ENCODE measurements at places on chromosomes 1 and 21.

DNA sequence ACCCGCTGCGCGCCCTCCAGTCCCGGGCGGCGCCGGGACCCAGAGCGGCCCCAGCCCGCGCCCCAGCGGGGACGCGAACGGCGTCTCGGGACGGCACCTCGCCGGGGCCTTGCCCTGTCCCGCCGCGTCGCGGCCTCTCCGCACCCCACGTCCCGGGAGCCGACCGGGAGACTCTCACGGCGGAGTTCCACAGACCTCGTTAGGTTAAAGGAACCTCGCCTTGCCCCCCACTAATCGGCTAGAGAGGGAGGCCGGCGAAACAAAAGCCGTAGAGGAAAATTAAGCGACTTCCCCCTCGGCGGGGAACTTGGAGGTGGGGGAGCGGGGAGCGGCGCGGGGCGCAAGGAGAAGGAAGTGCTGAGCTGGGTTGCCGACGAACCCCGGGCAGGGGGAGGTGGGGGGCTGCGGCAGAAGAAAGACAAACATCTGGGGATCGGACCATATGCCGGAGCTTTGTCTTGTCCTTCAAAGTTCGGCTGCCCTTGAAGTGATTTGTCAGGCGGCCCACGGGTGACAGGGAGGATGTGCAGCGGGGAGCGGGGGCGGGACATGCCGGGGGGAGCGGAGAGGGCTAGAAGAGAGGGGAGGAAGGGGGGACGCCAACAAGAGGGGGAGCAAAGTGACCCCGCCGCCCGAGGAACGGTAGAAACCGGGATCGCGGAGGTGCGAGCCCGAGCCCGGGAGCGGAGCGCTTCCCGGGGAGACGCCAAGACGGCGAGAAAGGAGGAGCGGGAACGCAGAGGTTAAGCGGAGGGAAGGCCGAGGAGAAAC lies 120.0 kb upstream of the RRP15 start:
- peaks cover 10% of the 10 kb centered on the region for H3K4me1 ChIP-seq
- H3K36me3 ChIP-seq: no peaks in the 10 kb centered on the region
- peak; percentile 68 for DNase-seq
- H3K27me3 ChIP-seq: peaks cover 96% of the 10 kb centered on the region
- peak overlapping the region; percentile 44 for H3K4me3 ChIP-seq

- H3K4me1 ChIP-seq: no peaks in the 10 kb centered on the region
- H3K27ac ChIP-seq: no peak overlapping the region
- H3K27me3 ChIP-seq: no peaks in the 10 kb centered on the region
- H3K36me3 ChIP-seq: no peaks in the 10 kb centered on the region
- DNase-seq: no peak
- no peak overlapping the region for H3K4me3 ChIP-seq
Observed at GRCh38 chr1:42118125-42118524, 35.1 kb upstream of the GUCA2B start.

DNA sequence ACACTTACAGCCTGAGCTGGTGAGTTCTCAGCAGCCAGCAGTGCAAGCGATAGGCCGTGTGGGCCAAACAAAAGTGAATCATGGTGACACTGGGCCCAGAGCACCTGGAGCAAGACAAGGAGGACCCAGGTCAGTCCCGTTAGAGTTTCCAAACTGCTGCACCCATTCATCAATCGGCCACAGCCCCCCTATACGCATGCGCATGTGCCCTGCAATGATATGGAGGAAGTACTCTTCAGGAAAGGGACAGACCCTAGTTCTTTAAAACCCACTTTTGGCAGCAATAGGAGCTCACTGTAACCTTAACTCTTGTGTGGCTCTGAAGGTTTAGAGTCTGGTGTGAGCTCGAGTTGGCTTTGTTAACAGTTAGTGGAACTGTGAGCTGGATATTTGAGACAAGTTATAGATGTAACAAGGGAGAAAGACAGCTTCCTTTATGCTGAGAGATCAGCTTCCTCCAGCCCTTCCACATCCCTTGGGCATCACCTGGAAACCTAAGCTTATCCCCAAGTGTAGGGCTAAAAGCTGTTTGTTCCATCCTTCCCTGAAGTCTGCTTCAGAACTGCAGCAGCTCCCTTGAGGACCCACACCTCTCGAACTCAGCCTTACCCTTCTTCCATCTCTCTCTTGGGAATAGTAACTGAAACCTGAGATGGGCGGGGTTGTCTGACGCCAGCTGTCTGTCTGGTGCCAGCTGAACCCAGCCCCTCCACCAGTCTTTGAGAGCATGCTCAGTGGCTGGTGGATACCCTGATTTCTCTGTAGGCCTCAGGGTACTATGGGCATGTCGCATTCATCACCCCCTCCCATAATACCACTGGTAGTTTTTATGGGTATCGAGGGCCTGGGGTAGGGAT lies 17.7 kb downstream of the NMNAT1 start:
- no peaks in the 10 kb centered on the region for H3K27me3 ChIP-seq
- no peaks in the 10 kb centered on the region for H3K36me3 ChIP-seq
- H3K4me1 ChIP-seq: no peaks in the 10 kb centered on the region

DNA sequence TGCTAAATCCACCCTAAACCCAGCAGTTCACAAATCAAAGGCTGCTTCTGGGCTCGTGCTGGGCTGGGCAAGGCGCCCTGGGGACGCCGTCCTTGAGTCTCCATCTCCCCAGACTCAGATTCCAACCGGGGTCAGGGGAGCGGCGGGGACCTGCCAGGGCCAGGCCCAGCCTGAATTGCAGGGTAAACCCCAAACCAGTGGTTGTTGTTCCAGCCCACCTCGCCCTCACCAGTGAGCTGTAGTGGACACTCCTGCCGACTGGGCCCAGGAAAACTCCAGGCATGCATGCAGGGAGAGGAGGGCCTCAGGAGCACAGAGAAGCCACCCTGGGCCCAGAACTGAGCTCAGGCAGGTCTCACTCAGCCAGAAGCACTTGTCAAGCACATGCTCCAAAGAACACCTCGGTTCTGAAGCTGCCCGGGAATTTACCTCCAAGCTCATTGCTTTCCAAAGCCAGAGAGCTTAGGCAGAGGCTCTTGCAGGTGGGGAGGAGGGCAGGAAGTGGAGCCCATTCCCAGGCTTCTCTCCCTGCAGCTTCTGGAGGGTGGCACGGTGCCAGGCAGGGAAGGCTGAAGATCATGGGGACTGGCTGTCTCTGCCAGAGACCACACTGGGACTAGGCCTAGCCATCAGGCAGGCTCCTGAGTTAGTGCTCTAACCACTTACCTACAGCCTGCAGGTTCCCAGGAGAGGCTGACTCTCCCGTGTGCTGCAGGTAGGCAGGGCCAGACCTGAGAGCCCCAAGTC lies 437.0 kb downstream of the MATN1 start:
- H3K27ac ChIP-seq: no peak overlapping the region
- H3K4me3 ChIP-seq: no peak overlapping the region
- H3K36me3 ChIP-seq: no peaks in the 10 kb centered on the region
- H3K27me3 ChIP-seq: no peaks in the 10 kb centered on the region
- no peak for DNase-seq

DNA sequence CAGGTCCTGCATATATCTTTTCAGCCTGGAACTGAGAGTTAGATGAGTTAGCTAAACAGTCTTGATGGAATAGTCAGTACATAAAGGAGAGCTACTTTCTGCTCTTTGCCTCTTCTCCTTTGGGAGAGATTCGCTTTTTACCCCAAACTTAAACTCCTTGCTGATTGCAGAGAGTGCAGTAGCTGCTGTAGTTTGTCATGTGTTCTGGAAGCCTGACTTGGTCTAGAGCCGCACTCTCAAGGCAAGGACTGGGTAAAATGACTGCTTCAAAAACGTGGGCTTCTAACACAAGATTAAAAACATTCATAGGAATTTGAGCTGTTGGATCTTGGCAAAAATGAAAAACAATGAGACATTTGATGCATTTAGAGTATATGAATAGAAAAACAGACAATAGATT lies 351.6 kb downstream of the RYR2 start:
- H3K4me1 ChIP-seq: peaks cover 5% of the 10 kb centered on the region
- no peak for DNase-seq
- peaks cover 2% of the 10 kb centered on the region for H3K27me3 ChIP-seq
- no peaks in the 10 kb centered on the region for H3K36me3 ChIP-seq
- H3K27ac ChIP-seq: no peak overlapping the region

DNA sequence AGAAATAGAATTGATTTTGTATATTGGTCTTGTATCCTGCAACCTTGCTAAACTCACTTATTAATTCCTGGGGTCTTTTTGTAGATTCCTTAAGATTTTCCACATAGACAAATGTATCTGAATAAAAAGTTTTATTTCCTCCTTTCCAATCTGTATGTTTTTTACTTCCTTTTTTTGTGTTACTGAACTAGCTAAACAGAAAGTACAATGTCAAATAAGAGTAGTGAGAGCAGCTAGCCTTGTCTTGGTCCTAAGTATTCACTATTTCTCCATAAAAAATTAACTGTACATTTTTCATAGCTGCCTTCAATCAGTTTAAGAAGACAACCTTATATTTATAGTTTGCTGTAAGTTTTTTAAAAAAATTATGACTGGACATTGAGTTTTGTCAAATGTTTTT lies 74.9 kb downstream of the FASLG start:
- H3K4me1 ChIP-seq: no peaks in the 10 kb centered on the region
- no peak overlapping the region for H3K27ac ChIP-seq
- H3K4me3 ChIP-seq: no peak overlapping the region
- no peaks in the 10 kb centered on the region for H3K27me3 ChIP-seq

DNA sequence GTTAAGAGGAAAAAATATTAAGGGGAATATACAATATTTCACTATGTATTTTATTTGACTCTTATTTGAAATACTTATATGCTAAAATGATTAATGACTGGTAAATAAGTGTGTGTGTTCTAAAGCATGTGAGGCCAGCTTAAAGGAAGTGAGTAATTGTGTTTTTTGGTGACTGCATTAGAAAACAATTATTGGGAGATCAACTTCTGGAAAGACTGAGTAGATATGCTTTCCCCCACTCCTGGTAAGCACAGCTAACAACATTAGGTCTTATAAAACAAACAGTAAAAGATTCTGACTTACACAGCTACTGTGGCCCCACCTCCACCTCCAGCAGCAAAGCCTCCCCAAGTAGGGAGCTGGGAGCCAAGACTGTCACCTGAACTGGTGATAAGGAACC lies 403.0 kb downstream of the SRGAP2C start:
- H3K27ac ChIP-seq: no peak overlapping the region
- no peak for DNase-seq
- H3K4me3 ChIP-seq: no peak overlapping the region
- no peaks in the 10 kb centered on the region for H3K36me3 ChIP-seq

GRCh38 chr21:42383331-42383730 lies 12.5 kb downstream of the TMPRSS3 start:
- no peak overlapping the region for H3K27ac ChIP-seq
- no peak overlapping the region for H3K4me3 ChIP-seq
- DNase-seq: no peak
- no peaks in the 10 kb centered on the region for H3K36me3 ChIP-seq
- H3K27me3 ChIP-seq: no peaks in the 10 kb centered on the region

DNA sequence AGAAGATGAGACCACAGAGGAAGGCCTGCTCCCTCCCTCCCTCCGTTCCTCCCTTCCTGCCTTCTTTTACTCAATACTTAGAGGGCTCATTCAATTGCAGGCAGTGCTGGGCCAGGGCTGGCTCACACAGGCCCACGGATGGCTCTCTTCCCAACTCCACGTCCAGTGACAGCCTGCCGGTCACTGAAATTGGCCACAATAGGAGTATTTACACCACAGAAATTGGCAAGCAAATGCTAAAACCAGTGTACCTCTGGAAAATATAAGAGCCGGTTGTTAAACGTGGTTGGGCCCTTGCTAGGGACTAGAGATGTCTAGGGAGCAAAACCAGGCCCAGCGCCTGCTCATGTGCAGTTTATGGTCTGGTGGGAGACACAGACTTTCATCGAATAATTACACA lies 72.4 kb upstream of the TMEM51 start:
- H3K4me3 ChIP-seq: no peak overlapping the region
- H3K27ac ChIP-seq: no peak overlapping the region
- no peaks in the 10 kb centered on the region for H3K27me3 ChIP-seq
- H3K4me1 ChIP-seq: no peaks in the 10 kb centered on the region
- H3K36me3 ChIP-seq: no peaks in the 10 kb centered on the region

GRCh38 chr1:15559189-15559810 lies 25.6 kb downstream of the AGMAT start:
- peaks cover 52% of the 10 kb centered on the region for H3K36me3 ChIP-seq
- no peak for DNase-seq
- H3K4me3 ChIP-seq: no peak overlapping the region
- no peak overlapping the region for H3K27ac ChIP-seq

DNA sequence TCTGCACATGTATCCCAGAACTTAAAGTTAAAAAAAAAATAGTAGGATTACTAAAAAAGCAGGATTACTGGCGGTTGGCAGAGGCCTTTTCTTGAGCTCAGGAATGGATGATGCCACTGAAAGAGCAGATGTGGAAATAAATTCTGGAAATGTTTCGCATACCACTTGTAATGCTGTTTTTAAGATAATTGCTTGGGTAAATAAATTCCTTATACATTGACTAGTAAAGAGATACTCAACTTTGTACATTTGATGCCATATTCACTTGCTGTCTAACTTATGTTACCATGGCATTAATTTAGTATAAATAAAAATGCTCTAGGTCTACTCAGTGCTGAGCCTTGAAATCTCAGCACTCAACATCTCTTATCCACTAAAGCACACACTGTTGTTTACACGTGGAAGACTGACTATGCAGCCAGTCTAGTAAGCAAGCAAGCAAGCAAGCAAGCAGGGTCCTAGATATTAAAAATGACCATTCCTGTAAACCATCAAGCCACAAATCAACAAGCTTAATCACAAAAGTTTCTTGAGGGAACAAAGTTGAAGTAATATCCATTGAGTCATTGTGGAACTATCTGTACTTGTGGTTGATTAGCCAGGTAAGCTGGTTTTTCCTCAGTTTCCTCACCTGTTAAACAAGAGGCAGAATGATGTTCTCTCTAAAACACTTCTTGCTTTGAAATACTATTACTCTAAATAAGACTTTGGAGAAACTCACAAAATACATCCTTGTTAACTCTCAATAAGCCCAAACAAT lies 1.7 kb upstream of the RASAL2 start:
- H3K36me3 ChIP-seq: no peaks in the 10 kb centered on the region
- H3K27me3 ChIP-seq: no peaks in the 10 kb centered on the region
- peak overlapping the region; percentile 87 for H3K27ac ChIP-seq
- no peak for DNase-seq

DNA sequence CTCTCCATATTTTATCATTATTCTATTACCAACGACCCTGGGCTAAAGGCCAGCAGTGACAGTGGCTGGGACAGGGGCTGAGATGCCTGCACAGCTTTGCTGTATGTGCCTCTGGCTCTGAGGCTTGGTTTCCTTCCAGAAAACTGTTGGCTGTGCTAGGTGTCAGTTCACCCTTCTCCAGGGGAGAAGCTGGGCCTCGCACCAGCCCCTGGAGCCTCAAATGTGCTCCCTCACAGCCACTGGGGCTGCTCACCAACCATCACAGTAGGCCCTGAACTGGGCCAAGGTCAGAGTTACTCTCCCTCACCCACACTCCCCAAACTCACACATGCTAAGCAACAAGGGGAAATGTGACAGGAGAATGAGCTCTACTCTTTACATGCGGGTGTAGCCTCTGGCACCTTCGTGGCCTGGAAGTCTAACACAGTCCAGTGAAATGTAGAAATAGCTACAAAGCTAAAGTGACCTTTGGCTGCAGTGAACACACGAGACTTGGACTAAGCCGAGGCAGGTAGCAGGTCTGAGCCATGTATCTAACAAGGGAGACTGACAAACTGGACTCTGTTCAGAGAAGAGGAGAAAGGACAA lies 4.7 kb upstream of the CD160 start:
- H3K4me3 ChIP-seq: no peak overlapping the region
- H3K27me3 ChIP-seq: no peaks in the 10 kb centered on the region
- no peaks in the 10 kb centered on the region for H3K4me1 ChIP-seq
- no peak for DNase-seq
- no peaks in the 10 kb centered on the region for H3K36me3 ChIP-seq
- no peak overlapping the region for H3K27ac ChIP-seq

- H3K36me3 ChIP-seq: peaks cover 52% of the 10 kb centered on the region
- no peaks in the 10 kb centered on the region for H3K27me3 ChIP-seq
- no peak overlapping the region for H3K4me3 ChIP-seq
- H3K4me1 ChIP-seq: peaks cover 14% of the 10 kb centered on the region
Observed at GRCh38 chr21:43972850-43973633, 39.1 kb upstream of the TRAPPC10 start.

Measured in upper lobe of right lung (tissue), 1 donor.